ENCODE measurements at places on chromosomes 13 and 19.

- no peak for DNase-seq
Measured at GRCh38 chr19:15859187-15859586, 38.7 kb downstream of the CYP4F2 start.

GRCh38 chr13:76131551-76131950 lies 495.4 kb downstream of the LMO7 start:
- no peak for DNase-seq

GRCh38 chr19:16896146-16897028 lies 7.6 kb downstream of the F2RL3 start:
- DNase-seq, result no peak

DNA sequence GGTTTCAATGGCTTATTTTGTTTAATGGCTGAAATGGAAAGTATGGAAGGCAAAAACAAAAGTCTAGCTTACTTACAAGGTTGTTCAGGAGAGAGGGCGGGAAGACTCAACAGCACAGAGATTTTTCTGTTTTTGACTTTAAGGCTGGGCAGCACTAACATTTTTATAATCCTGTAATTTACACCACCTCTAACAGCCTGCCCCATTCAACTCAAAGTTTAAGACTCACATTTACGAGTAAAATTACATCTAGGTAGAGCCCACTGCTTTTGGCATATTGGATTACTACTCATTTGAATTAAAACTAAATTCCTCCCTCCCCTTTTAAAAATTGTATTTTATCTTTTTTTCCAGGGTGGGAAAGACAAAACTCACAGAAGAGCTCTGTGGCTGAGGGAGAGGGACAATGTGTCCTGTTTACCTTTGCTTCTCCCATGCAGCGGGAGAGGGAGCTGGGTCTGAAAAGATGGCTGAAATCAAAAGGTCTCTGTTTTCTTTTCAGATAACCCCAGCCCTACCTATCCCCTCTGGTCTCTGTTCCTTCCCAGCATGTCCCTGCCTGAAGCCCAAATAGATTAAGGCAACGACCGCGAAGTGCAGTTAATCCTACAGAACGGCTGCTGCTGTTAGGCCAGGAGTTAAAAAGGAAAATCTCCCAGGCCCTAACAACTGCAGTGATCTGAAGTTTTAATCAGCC lies 6.6 kb downstream of the EFNB2 start:
- DNase-seq, result no peak

- DNase-seq, result no peak
Measured at GRCh38 chr19:1648459-1648849, 4.0 kb downstream of the TCF3 start.

DNA sequence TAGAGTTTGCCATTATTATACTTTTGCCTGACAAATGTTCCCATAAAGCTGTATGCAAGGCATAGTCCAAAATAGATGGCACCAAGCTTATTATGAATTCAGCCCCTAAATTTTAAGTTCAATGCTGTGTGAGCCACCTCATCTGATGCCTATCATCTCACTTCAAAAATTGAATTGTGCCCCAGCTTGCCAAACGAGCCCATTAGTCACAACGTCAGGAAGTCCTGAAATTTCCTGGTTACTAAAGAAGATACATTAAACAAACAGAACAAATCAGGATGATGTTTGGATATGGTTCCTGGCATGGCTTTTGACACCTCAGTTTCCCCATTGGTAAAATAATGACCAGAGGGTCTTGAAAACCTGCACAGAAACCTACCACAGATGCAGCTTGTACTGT lies 147.5 kb upstream of the SOX21 start:
- no peak for DNase-seq

- no peak for DNase-seq
Measured at GRCh38 chr13:98890925-98891324, 86.9 kb downstream of the DOCK9 start.
